M059J (cell line): ENCODE measurements at places on chromosomes 2 and 18.
A peak's percentile ranks its signal among the peaks of the same experiment; 100 is the strongest.

DNA sequence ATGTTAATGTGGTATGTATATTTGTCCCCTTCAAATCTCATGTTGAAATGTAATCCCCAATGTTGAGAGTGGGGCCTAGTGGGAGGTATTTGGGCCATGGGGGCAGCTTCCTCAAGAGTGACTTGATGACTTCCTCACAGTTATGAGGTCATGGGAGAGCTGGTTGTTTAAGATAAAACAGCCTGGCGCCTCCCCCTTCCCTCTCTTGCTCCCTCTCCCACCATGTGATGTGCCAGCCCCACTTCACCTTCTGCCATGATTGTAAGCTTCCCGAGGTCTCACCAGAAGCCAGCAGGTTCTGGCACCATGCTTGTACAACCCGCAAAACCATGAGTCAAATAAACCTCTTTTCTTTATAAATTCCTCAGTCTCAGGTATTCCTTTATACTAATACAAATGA, 258.3 kb upstream of the POU3F3 start:
- no peak for DNase-seq

DNA sequence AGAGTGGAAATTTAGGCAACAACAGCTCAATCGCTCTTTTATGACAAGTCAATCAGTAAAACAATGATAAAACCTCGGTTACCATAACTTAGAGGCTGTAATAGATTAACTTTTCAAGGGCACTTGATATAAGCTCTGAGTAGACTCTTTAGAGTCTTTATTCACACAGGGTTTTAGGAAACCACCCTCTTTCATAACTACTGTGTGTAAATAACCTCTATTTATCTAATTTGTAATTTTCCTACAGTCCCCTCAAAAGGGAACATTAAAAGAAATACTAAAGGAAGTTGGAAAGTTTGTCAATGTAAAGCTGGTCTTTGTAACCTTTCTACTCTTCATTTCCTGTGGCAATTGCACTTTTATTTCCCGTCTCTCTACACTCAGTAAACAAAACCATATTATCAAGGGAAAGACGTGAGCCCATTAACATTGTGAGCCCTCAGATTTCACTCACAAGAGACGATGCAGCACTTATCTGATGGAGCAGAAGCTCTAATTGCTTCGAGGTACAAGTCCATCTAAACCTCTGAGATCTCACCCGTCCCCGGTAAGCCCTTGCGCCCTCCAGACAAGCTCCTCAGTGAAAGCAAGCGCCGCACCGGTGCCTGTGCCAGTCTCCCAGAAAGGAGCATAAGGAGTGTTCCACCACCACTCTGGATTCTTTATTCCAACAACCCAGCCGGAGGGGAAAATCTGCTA, 1.1 kb upstream of the HOXD1 start:
- peak; percentile 10 for DNase-seq

DNA sequence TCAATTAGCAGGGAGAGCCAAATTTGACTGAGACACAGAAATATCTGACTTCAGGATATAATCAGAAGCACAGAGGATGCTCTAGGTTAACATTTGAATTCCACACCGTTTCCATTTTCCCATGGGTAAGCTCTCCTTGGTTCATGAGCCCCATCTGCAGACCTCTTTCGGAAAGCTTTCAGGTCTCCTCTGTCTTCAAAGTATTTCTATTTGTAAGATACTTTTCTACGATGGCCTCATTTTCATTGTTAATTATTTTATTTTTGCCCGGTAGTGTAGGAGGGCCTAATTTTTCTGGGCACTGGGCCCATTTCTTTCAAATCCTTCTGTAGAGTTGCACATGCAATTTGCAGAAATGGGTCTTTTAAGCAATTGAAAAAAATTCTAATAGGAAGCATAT, 53.8 kb downstream of the LRPPRC start:
- DNase-seq: no peak

GRCh38 chr2:168561991-168562390, 105.9 kb downstream of the CERS6 start:
- no peak for DNase-seq

DNA sequence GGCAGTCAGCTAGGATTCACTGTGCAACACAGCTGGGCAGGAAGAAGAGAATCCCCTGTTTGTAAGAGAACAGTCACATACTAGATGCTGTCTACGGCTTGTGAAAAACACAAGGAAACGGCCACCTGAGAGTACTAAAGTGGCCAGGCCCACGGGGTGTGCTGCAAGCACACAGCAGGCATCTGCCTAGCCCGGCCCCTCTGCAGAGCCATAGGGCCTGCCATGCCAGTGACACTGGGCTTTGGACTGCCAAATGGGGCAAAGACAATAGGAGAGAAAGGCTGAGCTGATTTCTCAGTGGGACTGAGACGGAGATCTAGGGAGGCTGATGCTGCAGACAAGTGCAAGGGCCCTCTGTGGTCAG, 10.3 kb downstream of the TUBB6 start:
- DNase-seq: no peak

GRCh38 chr18:48325115-48325665, 84.0 kb downstream of the ZBTB7C start:
- no peak for DNase-seq

- peak; percentile 38 for DNase-seq
Measured at GRCh38 chr2:98348066-98348561, 1.9 kb downstream of the CNGA3 start.

DNA sequence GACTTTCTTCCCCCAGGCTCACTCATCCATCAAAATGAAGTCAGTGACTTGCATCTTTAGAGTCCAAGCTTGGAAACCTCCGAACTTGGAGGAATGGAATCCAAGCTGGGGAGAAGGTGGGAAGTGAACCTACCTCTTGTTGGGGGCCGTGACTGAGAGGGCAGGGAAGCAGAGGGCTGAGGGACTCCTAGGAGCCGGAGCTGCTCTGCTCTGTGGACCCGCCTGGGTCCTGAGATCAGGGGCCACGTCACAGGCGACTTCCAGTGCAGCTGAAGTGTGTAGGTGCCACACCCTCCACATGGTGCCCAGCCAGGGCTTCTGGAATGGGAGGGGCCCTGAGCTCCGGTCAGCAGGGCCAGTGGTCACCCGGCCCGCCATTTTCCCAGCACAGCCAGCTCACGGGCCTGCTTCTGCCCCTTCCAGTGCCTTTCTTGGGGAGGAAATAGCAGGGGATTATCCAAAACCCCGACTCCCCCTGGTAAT, 63.4 kb upstream of the OTOS start:
- DNase-seq: no peak

- peak; percentile 5 for DNase-seq
Measured at GRCh38 chr2:854460-854859, 96.2 kb upstream of the SNTG2 start.

GRCh38 chr2:173872714-173873113, 92.5 kb downstream of the SP3 start:
- no peak for DNase-seq

GRCh38 chr2:100654611-100655010, 91.8 kb downstream of the PDCL3 start:
- DNase-seq: no peak

DNA sequence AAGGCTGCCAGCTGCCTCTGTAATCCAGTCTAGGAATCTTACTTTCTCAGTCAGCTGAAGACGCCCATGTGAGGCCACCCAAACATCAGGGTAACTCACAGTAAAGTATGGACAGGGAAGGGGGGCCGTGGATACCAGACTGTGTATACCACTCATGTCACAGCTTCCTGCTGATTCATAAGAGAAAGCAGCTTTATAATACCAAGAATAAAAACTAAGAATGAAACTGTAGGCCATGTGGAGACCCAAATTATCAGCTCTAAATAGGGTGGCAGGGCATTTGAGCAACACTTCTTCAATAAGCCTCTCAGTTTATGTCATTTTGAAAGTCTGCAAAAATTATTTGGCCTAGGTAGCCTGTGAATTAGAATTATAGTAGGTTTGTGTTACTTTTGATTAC, 115.0 kb upstream of the CDCA7 start:
- DNase-seq: no peak

DNA sequence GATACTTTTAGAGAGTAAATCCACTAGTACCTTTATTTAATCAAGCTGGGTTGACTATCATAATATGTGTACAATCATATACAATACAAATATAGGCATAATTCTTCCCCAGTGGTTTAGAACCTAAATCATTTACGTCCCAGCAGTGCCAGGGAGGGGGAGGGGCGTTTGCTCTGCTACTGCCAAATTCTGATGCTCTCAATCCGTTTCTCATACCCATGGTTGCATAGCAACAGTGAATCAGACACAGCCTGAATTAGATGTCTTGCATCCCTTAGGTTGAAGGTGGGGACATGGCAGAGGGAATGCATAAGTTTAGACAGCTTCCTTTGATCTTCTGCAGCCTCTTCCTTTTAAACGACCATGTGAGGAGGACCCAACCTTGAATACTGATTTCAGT, 135.4 kb downstream of the ABCA12 start:
- peak; percentile 25 for DNase-seq

GRCh38 chr18:31248783-31249521, 69.0 kb upstream of the DSG1 start:
- DNase-seq: no peak
